Activated CD8-positive, alpha-beta memory T cell treated with anti-CD3 and anti-CD28 coated beads for 4 hours (primary cell): ENCODE measurements at places on chromosomes 12 and 14.

- no peak for DNase-seq
These were observed 1.7 kb downstream of the ABCD2 start for GRCh38 chr12:39617887-39618286.

DNA sequence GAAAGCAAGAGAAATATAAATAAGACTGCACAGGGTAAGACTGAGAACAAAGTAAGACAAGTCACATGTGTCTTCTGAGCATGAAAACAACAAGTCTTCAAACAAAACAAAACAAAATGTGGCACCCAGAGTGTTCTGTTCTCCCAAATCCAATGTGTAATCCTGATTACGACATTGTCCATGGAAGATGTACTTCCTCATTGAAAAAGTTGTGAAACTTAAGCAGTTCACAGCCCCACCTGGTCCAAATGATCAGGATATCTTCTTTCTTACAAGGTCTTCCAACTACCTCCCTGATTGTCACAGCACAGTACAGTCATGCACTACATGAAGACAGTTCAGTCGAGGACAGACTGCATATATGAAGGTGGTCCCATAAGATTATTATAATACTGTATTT, 23.3 kb upstream of the NEK9 start:
- DNase-seq: no peak

DNA sequence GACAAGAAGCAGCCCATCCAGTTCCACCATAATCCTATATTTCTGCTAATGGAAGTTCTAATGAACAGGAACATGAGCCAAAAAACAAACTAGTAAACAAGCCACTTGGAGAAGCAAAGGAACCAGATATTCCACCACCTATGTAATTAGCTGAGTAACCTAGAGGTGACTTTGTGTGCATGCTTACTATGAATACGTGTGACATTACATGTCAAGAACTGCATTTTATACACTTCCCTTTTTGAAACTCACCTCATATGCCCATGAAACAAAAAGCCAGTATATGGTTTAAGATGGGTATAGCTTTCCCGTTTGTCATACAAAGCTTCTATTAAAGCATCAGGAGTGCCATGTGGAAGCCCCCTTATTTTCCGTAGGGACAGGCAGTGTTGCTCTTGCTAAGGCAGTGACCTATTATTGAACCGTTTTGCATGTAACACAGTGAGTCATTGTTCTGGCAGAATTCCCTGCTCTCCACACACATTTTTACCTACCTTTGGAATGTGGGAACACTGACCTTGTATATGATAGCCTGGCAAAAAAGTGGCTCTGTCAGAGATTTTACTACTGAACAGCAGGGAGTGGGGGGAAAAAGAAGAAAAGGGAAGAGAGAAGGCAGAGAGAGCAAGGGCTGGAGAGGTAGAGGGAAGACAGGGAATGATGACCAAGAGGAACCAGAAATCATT, 34.8 kb upstream of the FRMD6 start:
- no peak for DNase-seq

DNA sequence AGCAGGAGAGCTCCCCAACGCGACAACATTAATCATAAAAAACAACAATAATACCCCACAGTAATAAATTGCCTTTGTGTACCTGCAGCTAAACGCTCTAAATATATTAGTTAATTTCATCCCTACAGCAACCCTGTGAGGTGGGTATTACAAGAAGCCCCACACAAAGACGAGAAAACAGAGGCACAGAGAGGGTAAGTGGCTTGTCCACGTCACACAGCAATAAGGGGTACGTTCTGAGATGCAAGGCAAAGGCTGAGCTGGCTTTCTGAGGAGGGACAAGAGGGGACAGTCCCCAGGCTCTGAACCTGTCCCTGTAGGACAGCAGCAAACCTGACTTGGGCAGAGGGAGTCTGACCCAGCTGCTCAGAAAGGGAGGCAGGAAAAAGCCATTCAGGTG, 78.2 kb downstream of the NCOR2 start:
- no peak for DNase-seq

GRCh38 chr12:28966046-28966780, 182.9 kb upstream of the FAR2 start:
- DNase-seq: no peak

DNA sequence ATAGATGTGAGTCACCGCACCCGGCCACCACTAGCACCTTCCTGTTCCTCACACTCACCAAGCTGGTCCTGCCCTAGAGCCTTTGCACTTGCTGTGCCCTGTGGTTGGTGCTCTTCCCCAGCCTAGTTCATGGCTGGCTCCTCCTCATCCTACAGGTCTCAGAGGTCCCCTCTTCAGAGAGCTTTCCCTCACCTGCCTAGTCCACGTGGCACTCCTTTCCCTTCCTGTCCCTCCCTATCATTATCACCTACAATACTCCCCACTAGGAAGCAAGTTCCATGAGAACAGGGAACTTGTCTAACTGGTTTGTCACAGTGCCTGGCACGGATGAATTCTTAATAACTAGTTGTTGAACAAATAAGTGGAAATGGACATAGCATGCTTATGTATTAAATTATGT, 24.0 kb upstream of the TMED10 start:
- no peak for DNase-seq

GRCh38 chr14:102492531-102492910, 17.1 kb downstream of the ANKRD9 start:
- DNase-seq: no peak
